ENCODE measurements at places on chromosomes 1 and 21. TPM values are rescaled to one million over a fixed set of nuclear protein-coding genes. Genes with fewer than 3 reads are reported as not detected.

The IL6R gene
- 29.7 TPM for total RNA-seq

The PTGER3 gene
- total RNA-seq: 0.43 TPM

The OR6Y1 gene
- not detected for total RNA-seq

The OR2T33 gene
- total RNA-seq: 0.12 TPM

The SPRR2A gene
- not detected for total RNA-seq

The KCNE2 gene
- 0.37 TPM for total RNA-seq

The SYCP1 gene
- total RNA-seq: 29.8 TPM

The TNFRSF14 gene
- 39.0 TPM for total RNA-seq

The LCE1E gene
- total RNA-seq: not detected

DNA sequence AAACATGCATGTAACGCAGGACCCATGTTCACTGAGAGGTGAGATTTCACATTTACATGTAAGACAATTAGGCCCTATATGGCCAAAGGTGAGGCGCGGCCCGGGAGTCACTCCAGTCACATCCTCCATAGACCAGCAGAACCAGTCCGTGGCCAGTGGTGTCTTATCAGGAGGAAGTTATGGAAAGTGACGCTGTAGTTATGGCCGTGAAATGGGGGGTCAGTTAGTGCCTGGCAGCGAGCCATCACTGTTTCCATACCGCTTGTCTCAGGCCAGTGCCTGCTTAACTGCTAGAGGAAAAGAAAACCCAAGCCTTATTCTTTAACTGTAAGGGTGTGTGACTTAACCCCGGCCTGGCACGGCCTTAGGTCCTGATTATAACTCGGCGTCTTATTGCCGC lies 6.1 kb downstream of the C1orf159 start:
- DNase-seq: no peak
- no peaks in the 10 kb centered on the region for H3K4me1 ChIP-seq
- no peak overlapping the region for H3K27ac ChIP-seq
- H3K36me3 ChIP-seq: no peaks in the 10 kb centered on the region

DNA sequence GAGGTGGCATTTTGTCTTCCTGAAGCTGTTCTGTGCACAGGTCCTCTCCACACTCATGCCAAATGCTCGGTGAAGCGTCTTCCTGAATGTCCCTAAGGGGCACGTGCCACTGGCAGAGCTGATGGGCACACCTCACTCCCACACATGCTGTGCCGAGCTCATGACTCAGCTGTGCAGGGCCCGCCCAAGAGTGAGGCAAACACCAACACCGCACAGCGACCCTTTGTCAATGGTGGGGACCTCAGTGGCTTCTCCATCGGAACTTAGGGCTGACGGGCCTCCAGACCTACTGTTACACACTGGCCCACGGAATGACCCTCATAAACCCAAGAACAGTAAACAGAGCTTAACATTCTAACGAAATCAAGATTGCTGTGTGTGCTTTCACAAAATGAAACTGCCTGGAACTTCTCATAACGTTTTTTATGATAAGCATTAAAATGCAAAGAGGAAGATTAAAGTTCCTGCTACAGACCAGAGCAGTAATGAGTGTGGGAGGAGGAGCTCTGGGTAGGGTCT lies 89.3 kb downstream of the SIM2 start:
- no peak overlapping the region for H3K27ac ChIP-seq
- H3K36me3 ChIP-seq: no peaks in the 10 kb centered on the region
- peak; percentile 56 for DNase-seq
- no peaks in the 10 kb centered on the region for H3K4me1 ChIP-seq

- no peaks in the 10 kb centered on the region for H3K36me3 ChIP-seq
- DNase-seq: no peak
- no peak overlapping the region for H3K4me3 ChIP-seq
- no peaks in the 10 kb centered on the region for H3K27me3 ChIP-seq
Observed at GRCh38 chr1:53087332-53088285, 25.6 kb downstream of the PODN start.

GRCh38 chr1:116311193-116311592 lies 61.9 kb upstream of the ATP1A1 start:
- no peaks in the 10 kb centered on the region for H3K4me1 ChIP-seq
- no peak for DNase-seq
- no peak overlapping the region for H3K27ac ChIP-seq
- H3K36me3 ChIP-seq: no peaks in the 10 kb centered on the region
- H3K27me3 ChIP-seq: no peaks in the 10 kb centered on the region
- H3K4me3 ChIP-seq: no peak overlapping the region

DNA sequence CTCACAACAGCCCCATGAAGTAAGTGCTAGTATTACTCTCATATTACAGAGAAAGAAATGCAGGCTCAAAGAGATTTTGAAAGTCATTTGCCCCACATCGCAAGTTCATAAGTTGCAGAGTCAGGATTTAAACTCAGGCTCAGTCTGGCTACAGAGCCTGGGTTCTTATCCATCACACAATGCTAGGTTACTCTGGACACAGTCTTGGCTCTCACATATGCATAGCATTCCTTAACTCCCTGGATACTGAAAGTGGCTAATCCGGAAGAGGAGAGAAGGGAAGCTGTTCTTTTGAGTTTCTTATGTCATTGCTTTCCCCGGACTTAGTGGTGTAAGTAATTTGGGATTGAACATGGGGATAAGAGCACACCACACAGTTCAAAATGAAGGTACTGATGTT lies 357.4 kb upstream of the PLXNA2 start:
- no peak for DNase-seq
- no peaks in the 10 kb centered on the region for H3K4me1 ChIP-seq
- no peaks in the 10 kb centered on the region for H3K27me3 ChIP-seq
- H3K36me3 ChIP-seq: no peaks in the 10 kb centered on the region
- H3K27ac ChIP-seq: no peak overlapping the region
- H3K4me3 ChIP-seq: no peak overlapping the region

- DNase-seq: no peak
- H3K4me3 ChIP-seq: no peak overlapping the region
- H3K4me1 ChIP-seq: no peaks in the 10 kb centered on the region
- H3K27ac ChIP-seq: no peak overlapping the region
- H3K27me3 ChIP-seq: no peaks in the 10 kb centered on the region
- H3K36me3 ChIP-seq: no peaks in the 10 kb centered on the region
Observed at GRCh38 chr1:192557841-192558595, 17.6 kb upstream of the RGS1 start.

- H3K4me1 ChIP-seq: no peaks in the 10 kb centered on the region
- H3K36me3 ChIP-seq: no peaks in the 10 kb centered on the region
- no peak overlapping the region for H3K4me3 ChIP-seq
- no peak for DNase-seq
- H3K27me3 ChIP-seq: no peaks in the 10 kb centered on the region
- H3K27ac ChIP-seq: no peak overlapping the region
Observed at GRCh38 chr1:47745715-47746609, 251.2 kb downstream of the TRABD2B start.

GRCh38 chr1:51690285-51690961 lies 73.5 kb downstream of the OSBPL9 start:
- H3K36me3 ChIP-seq: no peaks in the 10 kb centered on the region
- no peak overlapping the region for H3K4me3 ChIP-seq
- H3K27me3 ChIP-seq: no peaks in the 10 kb centered on the region
- H3K4me1 ChIP-seq: peaks cover 25% of the 10 kb centered on the region

All from testis (tissue), 5 donors.